CD4-positive, alpha-beta T cell treated with Interleukin-17A for 4 hours (primary cell): ENCODE measurements at places on chromosomes 4 and X.

GRCh38 chr4:109424093-109424841 is 9.3 kb upstream of the SEC24B start:
- no peak for DNase-seq

GRCh38 chrX:39242187-39242586 is 440.9 kb downstream of the MID1IP1 start:
- DNase-seq = peak; percentile 34

DNA sequence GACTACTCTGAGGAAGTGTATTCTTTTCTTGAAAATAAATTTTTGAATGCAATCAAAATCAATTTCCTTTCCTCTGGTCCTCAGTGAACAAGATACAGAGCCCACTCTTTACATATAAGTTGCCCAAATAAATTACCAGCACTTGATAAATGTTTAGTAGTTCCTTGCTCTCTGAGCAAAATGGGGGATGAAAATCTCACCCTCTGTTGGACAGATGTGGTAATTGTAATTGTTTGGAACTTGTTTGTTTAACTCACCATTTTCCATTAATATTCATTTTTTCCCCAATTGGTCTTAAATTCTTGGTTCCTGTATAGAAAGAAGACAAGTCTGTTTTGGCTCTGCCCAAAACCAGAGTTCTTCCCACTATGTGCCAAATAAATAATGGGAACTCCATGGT is 146.3 kb downstream of the LDB2 start:
- DNase-seq = no peak

DNA sequence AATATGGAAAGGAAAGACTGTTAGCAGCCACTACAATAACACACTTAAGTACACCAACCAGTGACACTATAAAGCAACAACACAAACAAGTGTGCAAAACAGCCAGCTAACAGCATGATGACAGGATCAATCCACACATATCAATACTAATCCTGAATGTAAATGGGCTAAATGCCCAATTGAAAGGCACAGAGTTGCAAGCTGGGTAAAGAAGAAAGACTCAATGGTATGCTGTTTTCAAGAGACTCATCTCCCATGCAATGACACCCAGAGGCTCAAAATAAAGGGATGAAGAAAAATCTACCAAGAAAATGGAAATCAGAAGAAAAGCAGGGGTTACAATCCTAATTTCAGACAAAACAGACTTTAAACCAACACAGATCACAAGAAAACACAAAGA is 94.2 kb upstream of the ENPEP start:
- DNase-seq = no peak

GRCh38 chrX:48540480-48540879 is 966 bp downstream of the TBC1D25 start:
- DNase-seq = no peak

DNA sequence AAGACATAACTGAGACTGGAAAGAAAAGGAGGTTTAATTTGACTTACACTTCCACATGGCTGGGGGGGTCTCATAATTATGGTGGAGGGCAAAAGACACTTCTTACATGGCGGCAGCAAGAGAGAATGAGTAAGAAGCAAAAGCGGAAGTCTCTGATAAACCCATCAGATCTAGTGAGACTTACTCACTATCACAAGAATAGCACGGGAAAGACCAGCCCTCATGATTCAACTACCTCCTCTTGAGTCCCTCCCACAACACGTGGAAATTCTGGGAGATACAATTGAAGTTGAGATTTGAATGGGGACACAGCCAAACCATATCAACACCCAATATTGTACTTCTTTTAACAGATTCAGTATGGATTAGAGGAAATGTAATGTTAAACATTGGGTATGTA is 646.6 kb downstream of the ANKRD50 start:
- no peak for DNase-seq

GRCh38 chrX:40064055-40064597 is 33.6 kb downstream of the BCOR start:
- DNase-seq = no peak

DNA sequence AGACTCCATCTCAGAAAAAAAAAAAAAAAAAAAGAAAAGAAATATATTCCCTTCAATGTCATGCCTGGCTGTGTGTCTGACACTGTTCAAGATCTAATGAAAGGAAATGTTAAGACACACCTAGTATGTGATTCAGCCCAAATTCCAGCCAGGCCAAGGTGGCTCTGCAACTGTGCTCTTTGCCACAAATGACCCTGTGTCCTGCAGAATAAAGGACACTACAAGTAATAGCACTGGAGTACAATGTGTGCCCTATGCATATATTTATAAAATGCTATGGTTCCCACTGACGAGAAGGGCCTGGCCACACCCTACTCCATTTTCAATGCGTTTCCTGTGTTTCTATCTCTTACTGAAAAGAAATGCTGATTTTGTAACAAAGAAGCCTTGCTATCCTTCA is 98.0 kb upstream of the SORBS2 start:
- DNase-seq = no peak

GRCh38 chr4:155608225-155608885 is 58.3 kb upstream of the GUCY1A1 start:
- DNase-seq = no peak
